CD8-positive, alpha-beta memory T cell (primary cell): ENCODE measurements at places on chromosomes 5 and 9.

DNA sequence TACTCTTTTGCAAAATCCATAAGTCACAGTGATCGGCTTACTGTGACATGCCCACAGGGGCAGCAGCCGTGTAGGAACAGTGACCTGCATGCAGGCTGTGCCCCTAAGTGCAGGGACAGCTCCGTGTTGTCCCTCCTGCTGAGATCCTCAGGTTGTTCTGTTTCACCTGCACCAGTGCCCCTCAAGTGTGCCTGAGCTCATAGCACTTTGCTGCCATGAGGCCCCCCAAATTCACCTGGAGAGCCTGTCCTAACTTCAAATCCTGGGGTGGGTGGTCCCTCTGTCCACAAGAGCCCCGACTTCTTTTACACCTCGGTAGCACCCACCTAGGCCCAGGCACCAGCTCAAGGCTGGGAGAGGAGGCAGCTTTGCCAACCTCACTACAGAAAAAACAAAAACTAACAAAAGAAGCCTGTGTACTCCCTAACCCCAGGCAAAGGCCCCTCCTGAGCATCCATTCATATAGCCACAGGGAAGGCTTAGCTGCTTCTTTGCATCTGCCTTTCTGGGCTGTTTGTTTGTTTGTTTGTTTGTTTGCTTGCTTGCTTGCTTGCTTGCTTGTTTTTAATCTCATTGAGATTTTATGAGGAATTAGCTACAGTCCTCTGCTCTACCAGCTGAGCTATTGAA, 214.5 kb downstream of the AUH start:
- H3K27ac ChIP-seq: no peak overlapping the region
- DNase-seq: no peak

DNA sequence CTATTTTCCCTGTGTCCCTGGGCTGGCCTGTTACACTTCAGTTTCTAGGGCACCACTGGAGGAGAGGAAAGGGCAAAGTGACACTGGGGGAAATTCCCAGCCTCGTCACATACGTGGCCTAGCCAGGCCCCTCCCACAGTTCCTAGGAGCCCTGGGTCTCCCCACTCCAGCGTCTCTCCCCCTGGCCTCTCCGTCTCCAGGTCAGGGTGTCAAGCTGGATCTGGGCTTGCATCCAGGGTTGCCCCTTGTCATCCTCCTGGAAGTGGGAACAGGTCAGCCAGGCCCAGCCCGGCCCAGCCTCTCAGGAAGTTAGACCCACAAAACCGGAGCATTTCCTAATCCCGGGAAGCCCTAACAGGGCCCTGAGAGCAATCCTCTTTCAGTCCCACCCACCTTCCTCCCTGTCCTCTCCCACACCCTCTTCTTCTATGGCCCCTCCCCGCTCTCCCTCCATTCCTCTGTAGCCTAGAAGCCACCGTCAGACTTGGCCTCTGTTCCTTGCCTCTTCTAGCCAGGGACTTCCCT, 4.7 kb upstream of the TNIP1 start:
- no peaks in the 10 kb centered on the region for H3K27me3 ChIP-seq
- H3K4me3 ChIP-seq: no peak overlapping the region
- peak; percentile 53 for DNase-seq
- peaks cover 59% of the 10 kb centered on the region for H3K4me1 ChIP-seq
- H3K36me3 ChIP-seq: no peaks in the 10 kb centered on the region

DNA sequence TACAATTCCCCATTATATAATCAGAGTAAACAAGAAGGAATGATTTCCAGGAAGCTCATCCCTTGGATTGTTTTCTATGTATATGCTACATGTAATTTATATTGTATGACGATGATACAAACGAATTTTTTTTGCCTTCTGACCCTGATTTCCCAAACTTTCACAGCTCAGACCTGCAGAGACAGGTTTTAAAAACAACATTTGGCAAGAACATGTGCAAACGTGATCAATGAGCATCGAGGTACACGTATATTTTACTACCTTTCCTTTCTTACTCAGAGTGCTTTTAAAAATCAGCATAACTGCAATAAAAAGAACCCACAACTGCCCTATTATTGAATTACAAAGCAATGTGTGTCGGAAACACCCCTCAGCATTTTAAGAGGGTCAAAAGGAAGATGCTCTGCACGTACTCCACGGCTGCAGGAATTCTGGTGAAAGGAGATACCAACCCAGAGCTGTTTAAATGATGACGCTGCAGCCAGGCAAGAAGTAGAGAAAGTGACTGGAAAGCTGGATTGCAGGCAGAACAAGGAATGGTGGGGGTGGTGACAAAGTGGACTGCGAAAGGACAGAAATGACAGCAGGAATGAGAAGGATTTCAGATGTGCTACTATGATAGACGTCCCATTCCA, 533.5 kb downstream of the RAB3C start:
- H3K36me3 ChIP-seq: no peaks in the 10 kb centered on the region
- no peak overlapping the region for H3K27ac ChIP-seq
- no peak for DNase-seq
- no peaks in the 10 kb centered on the region for H3K4me1 ChIP-seq
- no peaks in the 10 kb centered on the region for H3K27me3 ChIP-seq

GRCh38 chr5:997711-998110, 10.9 kb upstream of the NKD2 start:
- H3K27ac ChIP-seq: no peak overlapping the region
- H3K27me3 ChIP-seq: no peaks in the 10 kb centered on the region
- peaks cover 6% of the 10 kb centered on the region for H3K4me1 ChIP-seq
- no peak overlapping the region for H3K4me3 ChIP-seq
- H3K36me3 ChIP-seq: no peaks in the 10 kb centered on the region

- H3K4me1 ChIP-seq: no peaks in the 10 kb centered on the region
- no peak for DNase-seq
- H3K36me3 ChIP-seq: no peaks in the 10 kb centered on the region
Observed at GRCh38 chr5:142952229-142952628, 182.1 kb downstream of the ARHGAP26 start.

- no peaks in the 10 kb centered on the region for H3K36me3 ChIP-seq
- no peak overlapping the region for H3K4me3 ChIP-seq
- no peak overlapping the region for H3K27ac ChIP-seq
Observed at GRCh38 chr9:2767800-2768677, 50.7 kb downstream of the KCNV2 start.

DNA sequence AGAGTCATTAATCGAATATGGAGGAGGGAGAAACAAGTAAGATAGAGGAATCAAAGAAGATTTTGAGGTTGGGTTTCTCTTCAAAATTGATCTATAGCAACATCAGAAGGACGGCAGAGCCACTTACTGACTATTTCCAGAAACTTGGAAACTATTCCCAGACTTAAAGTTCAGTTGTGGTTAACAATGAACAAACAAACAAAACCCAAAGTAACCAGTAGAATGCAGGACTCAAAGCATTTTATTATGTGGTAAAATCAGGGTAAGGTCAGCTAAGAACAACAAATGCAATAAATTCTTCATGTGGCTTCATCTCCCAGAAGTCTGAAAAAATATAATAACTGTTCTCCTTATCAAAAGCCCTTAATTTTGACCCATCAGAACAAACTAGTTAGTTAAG, 54.9 kb upstream of the OSMR start:
- H3K27ac ChIP-seq: no peak overlapping the region
- no peaks in the 10 kb centered on the region for H3K36me3 ChIP-seq

GRCh38 chr5:132979367-132979940, 16.0 kb upstream of the AFF4 start:
- no peak overlapping the region for H3K27ac ChIP-seq
- no peaks in the 10 kb centered on the region for H3K4me1 ChIP-seq
- no peaks in the 10 kb centered on the region for H3K27me3 ChIP-seq
- DNase-seq: no peak
- no peak overlapping the region for H3K4me3 ChIP-seq
- no peaks in the 10 kb centered on the region for H3K36me3 ChIP-seq

DNA sequence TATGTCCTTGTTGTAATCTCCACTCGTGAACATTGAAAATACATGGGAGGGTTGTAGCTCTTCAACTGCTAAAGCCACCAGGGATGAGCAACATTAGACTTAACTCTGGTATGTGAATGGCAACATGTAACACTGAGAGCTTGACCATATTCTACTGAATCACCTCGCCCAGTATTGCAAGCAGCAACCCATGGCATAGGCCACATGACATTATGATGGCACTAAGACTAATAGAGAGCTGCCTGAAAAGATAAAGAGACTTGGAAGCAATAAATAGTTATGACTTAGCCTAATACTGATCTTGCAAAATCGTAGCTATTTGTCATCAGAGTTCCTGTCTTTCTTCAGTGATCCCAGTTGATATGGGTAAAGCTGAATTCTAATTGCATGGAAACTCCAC, 108.4 kb upstream of the NREP start:
- H3K27me3 ChIP-seq: no peaks in the 10 kb centered on the region
- no peak overlapping the region for H3K4me3 ChIP-seq
- DNase-seq: no peak
- H3K4me1 ChIP-seq: no peaks in the 10 kb centered on the region
